ENCODE measurements at places on chromosomes 5 and 9. TPM values are rescaled to one million over a fixed set of nuclear protein-coding genes. Genes with fewer than 3 reads are reported as not detected.

DNA sequence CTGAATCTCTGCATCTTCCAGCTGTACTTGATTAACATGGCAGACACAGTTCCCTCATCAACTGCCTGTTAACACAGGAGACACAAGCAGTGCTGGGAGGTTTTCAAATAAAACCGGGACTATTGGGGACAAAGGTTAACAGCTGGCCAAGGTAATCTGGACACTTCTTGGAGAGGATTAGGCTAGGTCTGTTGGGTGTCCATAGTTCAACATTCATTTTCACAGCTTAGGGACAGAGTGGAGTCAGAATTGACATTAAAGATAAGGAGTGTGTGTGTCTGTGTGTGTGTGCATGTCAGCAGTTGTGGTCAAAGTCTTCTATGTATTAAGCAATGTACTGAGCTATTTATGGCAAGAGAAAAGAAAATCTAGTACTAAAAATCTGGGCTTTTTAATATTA is 216.2 kb downstream of the MED10 start:
- DNase-seq = no peak
- H3K27me3 ChIP-seq = peaks cover 20% of the 10 kb centered on the region
- H3K36me3 ChIP-seq = no peaks in the 10 kb centered on the region
- H3K27ac ChIP-seq = no peak overlapping the region

GRCh38 chr5:91641730-91642350 is 258.7 kb upstream of the ARRDC3 start:
- no peaks in the 10 kb centered on the region for H3K36me3 ChIP-seq
- peaks cover 1% of the 10 kb centered on the region for H3K27me3 ChIP-seq
- no peaks in the 10 kb centered on the region for H3K4me1 ChIP-seq
- no peak overlapping the region for H3K27ac ChIP-seq
- H3K4me3 ChIP-seq = no peak overlapping the region

GRCh38 chr9:34558919-34559623 is 30.5 kb downstream of the CNTFR start:
- H3K4me1 ChIP-seq = no peaks in the 10 kb centered on the region
- no peak overlapping the region for H3K4me3 ChIP-seq
- no peak overlapping the region for H3K27ac ChIP-seq
- no peak for DNase-seq
- H3K27me3 ChIP-seq = peaks cover 25% of the 10 kb centered on the region
- no peaks in the 10 kb centered on the region for H3K36me3 ChIP-seq

DNA sequence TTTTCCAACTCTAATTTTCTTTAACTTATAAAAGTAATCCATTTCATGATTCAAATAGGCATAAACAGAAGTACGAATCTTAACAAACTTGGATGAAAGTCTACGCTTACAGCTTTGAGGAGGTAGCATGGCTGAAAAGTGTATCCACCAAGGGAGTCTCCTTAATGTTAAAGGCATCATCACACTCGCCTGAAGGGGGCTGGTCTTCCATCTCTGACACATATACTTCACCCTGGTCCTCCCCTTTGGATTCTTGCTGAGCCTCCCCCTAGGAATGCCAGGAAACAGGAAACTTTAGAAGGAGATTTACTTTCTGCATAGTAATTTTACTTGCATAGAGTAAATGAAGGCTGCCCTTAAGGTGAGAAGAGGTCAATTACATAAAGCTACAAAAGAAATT is 10.3 kb upstream of the NME5 start:
- no peak overlapping the region for H3K4me3 ChIP-seq
- H3K4me1 ChIP-seq = no peaks in the 10 kb centered on the region
- no peak for DNase-seq

DNA sequence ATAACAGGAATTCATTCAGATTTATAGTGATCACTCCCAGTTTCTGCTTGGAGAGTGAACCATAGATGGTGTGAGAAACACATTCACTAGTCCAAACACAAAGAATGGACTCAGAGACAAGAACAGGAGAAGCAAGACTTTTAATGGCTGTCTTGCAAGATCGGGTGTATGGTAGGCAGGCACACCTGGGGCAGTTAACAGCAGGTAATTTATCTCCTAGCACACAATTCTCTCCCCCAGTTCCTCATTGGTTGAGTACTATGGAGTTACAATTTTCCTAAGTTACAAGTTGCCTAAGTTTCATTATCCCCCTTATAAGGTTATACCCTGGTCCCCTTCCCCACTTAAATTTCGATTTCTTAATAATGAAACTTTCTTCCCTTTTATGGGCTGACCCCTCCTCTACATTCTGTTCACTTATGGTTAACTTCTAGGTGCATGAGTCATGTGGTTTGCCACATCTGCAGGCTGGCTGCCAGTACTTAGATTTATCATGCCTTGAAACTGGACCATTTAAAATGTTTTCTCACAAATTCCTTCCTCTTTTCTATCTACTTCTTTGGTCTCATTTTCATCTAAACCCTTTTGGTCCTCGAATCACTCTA is 623.3 kb downstream of the HINT1 start:
- no peaks in the 10 kb centered on the region for H3K27me3 ChIP-seq
- no peak overlapping the region for H3K4me3 ChIP-seq
- no peaks in the 10 kb centered on the region for H3K36me3 ChIP-seq

- peaks cover 2% of the 10 kb centered on the region for H3K27me3 ChIP-seq
- H3K36me3 ChIP-seq = no peaks in the 10 kb centered on the region
- DNase-seq = no peak
- H3K4me1 ChIP-seq = no peaks in the 10 kb centered on the region
- no peak overlapping the region for H3K4me3 ChIP-seq
- H3K27ac ChIP-seq = no peak overlapping the region
Observed at GRCh38 chr5:152607401-152608160, 202.5 kb upstream of the NMUR2 start.

DNA sequence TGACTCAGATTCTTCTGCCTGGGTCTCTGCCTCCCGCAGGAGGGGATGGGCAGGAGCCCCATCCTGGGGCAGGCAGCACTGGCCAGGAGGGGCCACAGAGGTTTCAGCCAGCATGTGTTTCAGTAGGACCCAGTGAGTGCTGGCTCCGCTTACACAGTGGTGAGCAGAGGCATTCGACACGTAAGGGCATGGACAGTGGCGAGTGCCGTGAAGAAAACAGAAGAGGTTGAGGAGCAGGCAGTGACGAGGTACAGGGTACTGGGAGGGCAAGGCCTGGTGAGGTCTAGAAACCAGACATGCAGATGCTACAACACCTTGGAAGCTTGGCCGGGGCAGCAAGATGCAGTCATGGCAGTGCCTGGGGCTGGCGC is 41.5 kb downstream of the CACNA1B start:
- no peaks in the 10 kb centered on the region for H3K27me3 ChIP-seq
- no peak overlapping the region for H3K27ac ChIP-seq
- DNase-seq = no peak
- H3K4me1 ChIP-seq = no peaks in the 10 kb centered on the region

Gene FAM169A
- total RNA-seq = 10.7 TPM
